Thoracic aorta endothelial cell (primary cell): ENCODE measurements at places on chromosomes 1 and 21. TPM values are rescaled to one million over a fixed set of nuclear protein-coding genes. Genes with fewer than 3 reads are reported as not detected.

CYP4A22 gene
- 0.07 TPM in 1 of 2 replicates, not detected in the other for total RNA-seq

PLA2G2D gene
- not detected in 2 replicates for total RNA-seq

OR2L5 gene
- total RNA-seq: not detected in 2 replicates

NUAK2 gene
- 0.86 and 0.93 TPM in 2 replicates for total RNA-seq

CA14 gene
- total RNA-seq: not detected in 2 replicates

CDCP2 gene
- not detected in 2 replicates for total RNA-seq

TMPRSS3 gene
- not detected in 2 replicates for total RNA-seq

LRRC53 gene
- total RNA-seq: not detected in 2 replicates

CADM3 gene
- 2.1 and 10.3 TPM in 2 replicates for total RNA-seq

TRIM17 gene
- not detected in 2 replicates for total RNA-seq
